ENCODE measurements at places on chromosomes 6 and 20.

DNA sequence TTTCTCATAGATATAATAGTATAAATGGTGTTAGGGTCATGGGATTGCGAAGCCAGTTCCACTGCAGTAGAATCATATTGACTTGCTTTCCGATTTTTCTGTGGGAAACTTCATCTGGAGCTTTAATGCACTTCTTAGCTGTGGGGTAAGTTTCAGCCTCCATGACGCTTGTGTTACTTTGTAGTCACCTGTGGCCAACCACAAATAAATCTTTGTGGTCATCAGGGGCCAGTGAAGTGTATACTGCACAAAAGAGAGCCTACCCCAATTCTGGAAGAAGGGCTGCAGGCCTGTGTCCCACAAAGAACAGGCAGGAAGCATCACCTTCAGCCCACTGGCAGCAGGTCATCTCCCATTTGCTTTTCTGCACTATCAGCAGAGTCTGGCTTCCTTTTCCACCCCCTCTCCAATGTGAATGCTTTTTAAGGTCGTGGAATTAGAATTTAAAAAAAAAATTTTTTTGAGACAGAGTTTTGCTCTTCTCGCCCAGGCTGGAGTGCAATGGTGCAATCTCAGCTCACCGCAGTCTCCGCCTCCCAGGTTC, 32.0 kb downstream of the MTHFD1L start:
- DNase-seq = no peak

- DNase-seq = no peak
These were observed 221.3 kb downstream of the MOXD1 start for GRCh38 chr6:132179955-132180354.

DNA sequence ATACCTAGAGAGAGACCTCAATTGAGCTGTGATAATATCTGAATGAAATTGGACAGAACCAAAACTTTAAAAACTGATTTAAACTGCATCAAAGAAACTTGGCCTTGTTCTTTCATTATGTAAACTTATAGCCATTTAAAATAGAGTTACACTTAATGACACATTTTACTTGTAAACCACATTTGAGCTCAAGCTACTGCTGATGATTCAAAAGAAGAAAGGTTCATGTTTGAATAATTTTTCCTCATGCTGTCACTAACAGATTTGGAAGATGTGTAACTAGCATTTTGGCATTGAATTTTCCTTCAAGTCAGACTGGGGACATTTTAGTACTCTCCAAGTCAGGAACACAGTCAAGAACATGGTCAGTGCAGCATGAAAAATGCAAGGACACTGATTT, 26.9 kb downstream of the POPDC3 start:
- no peak for DNase-seq

DNA sequence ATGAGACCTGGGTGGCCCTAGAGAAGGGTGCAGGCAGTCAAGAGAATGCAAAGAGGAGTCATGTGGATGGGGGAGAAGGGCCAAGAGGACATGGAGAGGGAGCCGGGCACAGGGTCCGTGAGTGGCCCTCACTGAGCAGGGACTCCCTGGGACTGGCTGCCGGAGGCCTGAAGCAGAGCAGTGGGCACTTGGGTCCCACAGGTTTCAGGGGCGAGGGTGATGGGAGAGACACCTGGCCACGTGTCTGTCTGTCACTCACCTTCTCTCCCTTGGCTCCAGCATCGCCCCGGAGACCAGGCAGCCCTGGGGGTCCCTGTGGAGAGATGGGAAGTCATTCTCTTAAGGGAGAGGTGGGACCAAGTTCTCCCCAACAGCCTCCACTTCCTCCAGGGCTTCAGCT, 25.5 kb downstream of the COL11A2 start:
- no peak for DNase-seq

- peak; percentile 38 for DNase-seq
These were observed 131.2 kb upstream of the CDH4 start for GRCh38 chr20:61120595-61121515.
